Stimulated activated CD4-positive, alpha-beta T cell treated with anti-CD3 and anti-CD28 coated beads, TNF-alpha, amount 100 ng/mL, for 1 hour (primary cell): ENCODE measurements at places on chromosomes 13 and 19.

DNA sequence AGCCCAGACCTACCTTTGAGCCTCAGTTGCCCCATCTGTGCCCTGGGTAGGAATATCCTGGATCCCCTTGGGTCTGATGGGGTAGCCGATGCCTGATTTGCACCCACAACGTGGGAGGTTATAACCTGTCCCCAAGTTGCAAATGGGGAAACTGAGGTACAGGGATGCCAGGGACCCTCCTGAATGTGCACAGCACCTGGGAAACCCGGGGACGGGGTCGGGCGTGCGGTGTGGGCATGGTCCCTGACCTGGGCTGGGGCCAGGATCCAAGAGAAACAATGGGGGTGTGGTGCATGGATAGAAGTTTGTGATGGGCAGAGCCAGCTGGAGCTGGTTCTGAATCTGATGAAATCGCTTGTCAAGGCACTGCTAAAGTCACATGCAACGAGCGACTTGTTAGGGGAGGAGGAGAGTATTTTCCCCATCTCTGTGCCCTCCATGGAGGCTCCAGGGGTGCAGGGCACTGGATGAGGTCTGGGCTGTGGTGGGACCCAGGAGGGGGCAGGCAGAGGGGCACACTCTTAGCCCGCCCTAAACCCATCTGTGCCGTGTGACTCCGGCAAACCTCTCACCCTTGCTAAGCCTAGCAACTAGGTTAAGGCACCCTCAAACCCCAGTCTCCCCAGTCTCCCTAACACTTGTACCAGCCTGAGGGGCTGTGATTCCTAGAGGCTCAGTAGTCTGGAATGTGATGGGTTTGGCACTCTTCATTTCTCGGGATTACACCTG is 749 bp downstream of the GDF15 start:
- DNase-seq = no peak

DNA sequence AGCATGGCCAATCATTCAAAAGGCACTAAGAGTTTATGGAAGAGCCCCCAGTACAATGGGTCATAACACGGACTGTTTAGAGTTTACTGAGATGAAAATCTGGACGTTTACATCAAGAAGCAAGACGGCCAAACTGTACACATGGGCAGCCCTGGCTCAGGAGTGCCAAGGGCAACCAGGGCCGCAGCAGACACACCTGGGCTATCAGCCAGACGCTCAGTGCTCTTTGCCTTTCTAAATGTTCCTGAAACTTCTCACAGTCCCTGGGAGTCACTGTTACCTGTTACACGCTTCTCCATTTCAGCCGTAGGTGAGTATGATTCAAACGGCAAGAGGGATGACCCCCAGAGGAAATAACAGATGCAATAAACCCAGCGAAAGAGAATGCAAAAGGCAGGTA is 64.5 kb downstream of the ABCC4 start:
- no peak for DNase-seq

- no peak for DNase-seq
Measured at GRCh38 chr13:63190219-63190618, 1774.6 kb upstream of the PCDH20 start.

GRCh38 chr13:78323848-78324247 is 279.5 kb downstream of the POU4F1 start:
- DNase-seq = no peak

GRCh38 chr19:14614099-14614412 is 31.2 kb downstream of the CLEC17A start:
- DNase-seq = no peak

DNA sequence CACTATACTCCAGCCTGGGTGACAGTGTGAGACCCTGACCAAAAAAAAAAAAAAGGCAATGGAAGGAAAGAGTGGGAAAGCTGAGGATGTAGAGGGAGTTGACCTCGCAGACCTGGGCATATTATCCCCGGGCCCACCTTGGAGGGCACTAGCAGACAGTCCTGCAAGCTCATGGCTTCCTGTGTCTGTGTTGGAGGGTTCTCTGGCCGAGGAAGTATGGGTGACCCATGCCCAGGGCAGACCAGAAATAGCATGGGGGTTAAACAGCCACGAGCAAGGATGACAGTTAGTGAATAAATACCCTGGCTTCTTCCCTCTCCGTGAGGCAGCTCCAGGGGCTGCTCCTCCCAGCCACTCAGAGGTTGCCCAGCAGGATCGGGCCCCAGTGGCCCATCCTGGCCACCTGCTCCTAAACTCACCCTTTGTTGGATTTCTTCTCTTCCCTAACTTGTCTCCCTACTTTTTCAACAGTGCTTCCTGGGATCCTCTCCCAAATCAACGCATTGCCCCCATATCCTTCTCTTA is 485.8 kb downstream of the ZNF536 start:
- no peak for DNase-seq

DNA sequence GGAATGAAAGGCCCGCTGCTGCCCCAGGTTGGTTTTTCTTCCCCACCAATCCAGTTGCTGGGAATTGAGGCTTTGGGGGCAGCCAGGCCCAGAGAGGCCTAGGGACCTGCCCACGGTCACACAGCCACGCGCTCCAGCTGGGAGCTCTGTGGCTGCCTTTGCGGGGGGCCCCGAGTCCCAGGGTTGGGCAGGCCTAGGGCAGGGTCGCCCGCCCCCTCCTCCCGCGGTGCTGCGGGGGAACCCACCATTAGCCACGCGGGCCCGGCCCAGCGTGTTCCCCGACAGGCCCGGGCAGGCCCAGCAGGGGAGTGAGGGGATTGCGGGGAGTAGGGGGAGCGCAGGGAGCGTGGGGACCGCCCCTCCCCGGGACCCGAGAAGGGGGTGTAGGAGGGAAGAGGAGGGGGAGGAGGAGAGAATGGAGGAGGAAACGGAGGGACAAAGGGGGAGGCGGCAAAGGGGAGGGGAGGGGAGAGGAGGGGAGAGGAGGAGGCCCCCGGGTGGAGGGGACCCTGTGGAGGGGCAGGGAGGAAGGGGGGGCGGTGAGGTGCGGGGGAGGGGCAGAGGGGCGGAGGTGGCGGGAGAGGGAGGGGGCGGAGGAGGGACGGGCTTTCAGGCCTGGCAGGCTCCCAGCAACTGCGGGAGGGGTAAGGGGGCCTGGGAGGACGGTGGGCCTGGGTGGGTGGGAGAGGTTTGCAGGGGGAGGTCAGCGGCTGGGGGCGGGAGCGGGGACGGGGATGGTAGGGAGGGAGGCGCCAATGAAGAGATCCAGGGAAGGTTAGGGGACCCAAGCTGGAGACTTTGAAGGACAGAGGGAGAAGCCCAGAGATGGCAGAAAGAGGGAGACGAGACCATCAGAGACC is 12.9 kb upstream of the TLE2 start:
- no peak for DNase-seq
